ENCODE measurements at places on chromosomes 1 and 21. TPM values are rescaled to one million over a fixed set of nuclear protein-coding genes. Genes with fewer than 3 reads are reported as not detected.

The GUCA2A gene
- total RNA-seq, result 1.7 TPM

The IL19 gene
- not detected for total RNA-seq

The KLF17 gene
- total RNA-seq, result not detected

The RBM11 gene
- not detected for total RNA-seq

The NHLH1 gene
- not detected for total RNA-seq

The VHLL gene
- not detected for total RNA-seq

The MAEL gene
- total RNA-seq, result not detected

The FLG gene
- not detected for total RNA-seq

The TEDDM1 gene
- total RNA-seq, result not detected

The LCE6A gene
- not detected for total RNA-seq

The TAS1R1 gene
- total RNA-seq, result not detected

The CBS gene
- total RNA-seq, result 0.47 TPM

The PRDM16 gene
- not detected for total RNA-seq

The EPS8L3 gene
- 107 TPM for total RNA-seq

The EIF2D gene
- total RNA-seq, result 47.4 TPM

The HSD3B1 gene
- total RNA-seq, result not detected

The LCE1D gene
- not detected for total RNA-seq

The PTPRU gene
- total RNA-seq, result 0.03 TPM

The RGS8 gene
- not detected for total RNA-seq

The PDC gene
- not detected for total RNA-seq

The ANGPTL7 gene
- total RNA-seq, result not detected

The PRKAB2 gene
- 3.5 TPM for total RNA-seq

The OLFML3 gene
- total RNA-seq, result not detected

Data from HT-29 (cell line).